Activated naive CD4-positive, alpha-beta T cell treated with anti-CD3 and anti-CD28 coated beads, Interleukin-2, amount 50 U/mL, for 16 hours (primary cell): ENCODE measurements at places on chromosomes 13 and 19.

GRCh38 chr19:37519890-37520289 is 13.2 kb downstream of the ZNF793 start:
- DNase-seq: no peak

- no peak for DNase-seq
Observed at GRCh38 chr13:96238241-96238640, 148.3 kb downstream of the HS6ST3 start.

- peak; percentile 41 for DNase-seq
Observed at GRCh38 chr13:74575729-74576125, 441.5 kb upstream of the KLF12 start.

- no peak for DNase-seq
Observed at GRCh38 chr13:108494991-108495645, 134.3 kb upstream of the MYO16 start.

GRCh38 chr19:36183245-36183628 is 31.0 kb upstream of the COX7A1 start:
- no peak for DNase-seq

DNA sequence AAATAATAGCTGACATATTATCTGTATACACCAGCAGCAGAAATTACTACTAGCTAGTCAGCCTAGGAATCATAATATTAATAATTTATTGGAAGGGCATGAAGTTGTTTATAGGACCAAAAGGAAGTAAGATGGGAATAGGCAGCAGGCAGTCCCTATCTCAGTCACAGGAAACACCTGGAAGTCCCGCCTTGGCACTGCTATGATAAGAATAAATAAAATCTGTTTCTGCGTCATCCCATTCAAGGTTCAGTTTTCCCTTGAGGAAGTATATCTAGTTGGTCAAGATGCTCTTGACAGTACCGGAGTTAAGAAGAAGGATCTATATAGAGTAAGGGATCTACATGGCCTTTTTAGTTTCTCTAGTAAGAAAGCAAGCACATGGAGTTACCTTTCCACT is 830.8 kb downstream of the DIAPH3 start:
- DNase-seq: no peak

- DNase-seq: no peak
Observed at GRCh38 chr13:74574964-74575728, 440.9 kb upstream of the KLF12 start.

- DNase-seq: no peak
Observed at GRCh38 chr13:25280396-25280795, 6.9 kb downstream of the MTMR6 start.

GRCh38 chr19:45663800-45664199 is 4.2 kb upstream of the GIPR start:
- DNase-seq: no peak

- no peak for DNase-seq
Observed at GRCh38 chr19:53422551-53422950, 9.2 kb upstream of the ZNF761 start.
